ENCODE measurements at places on chromosomes 7 and 10.

GRCh38 chr10:25047591-25048301 lies 31.3 kb downstream of the THNSL1 start:
- DNase-seq = no peak

GRCh38 chr7:158067219-158067930 lies 520.2 kb downstream of the PTPRN2 start:
- no peak for DNase-seq

DNA sequence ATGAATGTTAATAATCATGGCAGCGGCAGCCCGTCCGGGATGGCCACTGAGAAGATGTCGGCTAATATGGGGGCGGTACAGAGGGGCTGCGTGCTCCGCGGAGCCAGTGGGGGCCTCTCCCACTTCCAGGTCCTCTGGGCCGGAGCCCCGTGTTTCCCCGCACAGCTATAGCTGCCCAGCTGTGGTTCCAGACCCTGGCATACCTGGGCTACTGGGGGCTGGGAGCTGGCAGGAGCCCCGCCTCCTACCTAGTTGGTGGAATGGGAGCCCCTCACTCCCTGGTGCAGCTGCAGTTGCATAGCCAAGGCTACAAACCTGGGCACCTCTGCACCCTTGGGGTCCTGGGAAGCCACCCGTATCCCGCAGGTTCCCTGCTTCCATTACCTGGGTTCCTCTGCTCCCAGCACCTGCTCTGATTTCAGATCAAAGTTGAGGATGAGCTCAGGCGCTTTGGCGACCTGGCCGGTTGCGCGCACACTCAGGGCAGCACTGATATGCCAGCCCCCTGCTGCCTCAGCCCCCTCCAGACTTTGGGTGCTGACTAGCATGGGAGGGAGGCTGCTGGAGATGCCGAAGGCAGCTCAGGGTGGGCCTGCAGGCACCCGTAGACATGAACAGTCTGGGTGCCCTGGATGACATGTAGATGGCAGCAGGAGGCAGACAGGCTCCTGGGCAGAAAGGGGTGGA lies 236.5 kb upstream of the SEMA3D start:
- DNase-seq = no peak

- DNase-seq = peak; percentile 58
Measured at GRCh38 chr7:30740417-30741181, 11.3 kb upstream of the INMT start.

DNA sequence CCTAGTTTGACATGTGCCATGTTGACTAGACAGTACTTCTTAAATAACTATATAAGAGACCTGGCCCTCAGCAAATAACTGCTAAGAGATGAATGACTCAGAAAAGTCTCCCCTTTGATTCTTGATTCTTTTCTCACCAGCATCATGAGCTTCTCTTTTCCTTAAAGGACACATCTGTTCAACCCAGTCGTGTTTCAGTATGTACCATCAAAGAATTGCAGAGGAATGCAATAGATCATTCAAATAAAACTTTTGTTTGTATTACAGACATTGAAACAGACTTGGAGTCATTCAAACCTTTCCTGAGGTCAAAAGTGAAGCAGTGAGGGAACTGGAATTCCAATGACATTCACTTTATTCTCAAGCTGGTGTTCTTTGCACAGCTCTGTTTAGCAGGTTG lies 598.3 kb upstream of the GHITM start:
- DNase-seq = no peak

DNA sequence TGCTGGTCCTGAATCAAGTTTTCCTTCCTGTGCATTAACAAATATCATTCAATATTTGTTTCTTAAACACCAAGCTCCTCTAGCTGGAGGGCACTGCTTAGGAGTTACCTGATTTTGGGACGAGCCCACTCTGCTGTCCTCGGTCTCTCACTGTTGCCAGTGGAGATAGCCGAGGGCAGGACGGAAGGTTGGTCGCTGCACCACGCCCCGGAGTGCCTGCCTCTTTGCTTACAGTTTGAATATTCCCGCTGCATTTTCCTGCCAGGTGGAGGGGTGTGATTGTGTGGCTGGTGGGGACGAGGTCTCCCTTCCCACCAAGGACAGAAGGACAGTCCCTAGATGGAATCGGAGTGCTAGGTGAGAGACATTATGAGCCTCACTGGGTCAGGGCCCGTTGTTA lies 201.5 kb downstream of the DNAJB6 start:
- no peak for DNase-seq

- DNase-seq = no peak
Measured at GRCh38 chr7:102169651-102170392, 116.8 kb upstream of the SH2B2 start.

DNA sequence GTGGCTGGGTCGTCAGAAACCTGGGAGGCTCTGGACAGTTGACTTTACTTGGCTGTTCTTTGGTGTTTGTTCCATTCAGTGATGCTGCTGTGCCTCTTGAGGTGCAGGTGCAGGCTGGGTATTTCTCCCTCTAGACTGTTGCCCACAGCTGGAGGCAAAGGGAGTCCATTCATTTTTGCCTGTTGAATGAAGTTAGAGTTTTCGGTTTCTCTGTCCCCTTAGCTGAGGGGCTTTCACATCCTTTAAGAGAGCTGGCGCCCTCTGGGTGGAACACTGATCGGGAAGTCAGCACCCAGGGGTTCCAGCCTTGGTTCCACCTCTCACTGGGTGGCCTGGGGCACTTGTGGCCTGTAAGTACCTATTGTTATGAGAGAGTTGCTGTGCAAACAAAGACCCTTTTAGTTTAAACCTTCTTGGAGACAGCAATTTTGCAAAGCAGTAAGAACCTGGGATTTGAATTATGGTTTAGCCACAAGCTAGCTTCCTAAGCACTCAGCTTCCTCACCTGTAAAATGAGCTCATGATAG lies 67.2 kb downstream of the GRK5 start:
- DNase-seq = no peak

GRCh38 chr7:54981913-54982312 lies 36.9 kb upstream of the EGFR start:
- no peak for DNase-seq

DNA sequence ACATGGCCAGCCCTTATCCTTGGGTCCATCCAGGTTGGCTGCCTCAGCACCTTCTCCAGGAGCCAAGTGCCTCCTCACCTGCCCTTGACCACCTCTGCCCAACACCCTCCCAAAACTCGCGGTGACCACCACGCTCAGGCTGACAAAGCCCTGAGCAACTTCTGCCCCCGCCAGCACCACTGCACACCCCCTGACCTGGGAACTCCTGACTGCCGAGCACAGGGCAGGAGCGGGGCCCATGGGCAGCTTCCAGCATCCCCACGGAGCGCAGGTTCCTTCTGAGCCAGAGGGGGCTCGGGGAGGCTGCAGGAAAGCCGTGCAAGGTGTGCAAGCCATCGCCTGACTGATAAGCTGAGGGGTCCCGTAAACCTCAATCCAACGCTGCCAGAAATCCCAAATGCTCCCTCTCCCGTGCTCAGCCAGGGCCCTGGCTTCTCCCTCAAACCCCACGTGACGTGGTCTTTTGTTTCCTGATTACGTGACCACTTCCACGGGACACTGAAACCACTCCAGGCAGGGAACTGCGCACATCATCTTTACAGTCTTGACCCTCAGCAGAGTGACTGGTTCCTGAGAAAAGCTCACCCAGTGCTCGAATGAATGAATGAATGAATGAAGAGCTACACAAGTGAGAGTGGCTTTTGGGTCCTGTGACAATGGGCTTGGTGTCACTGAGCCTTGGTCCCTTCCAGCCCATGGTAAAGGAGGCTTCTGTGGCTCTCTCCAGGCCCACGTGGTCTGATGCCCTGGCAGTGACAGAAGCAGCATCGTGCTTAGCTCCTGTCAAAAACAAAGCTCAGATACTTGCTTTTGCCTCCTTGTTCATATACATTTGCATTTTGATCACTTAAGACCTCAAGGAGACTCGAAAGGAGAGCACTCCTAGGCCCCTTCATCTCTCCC lies 249.8 kb upstream of the PPP2R2D start:
- no peak for DNase-seq

DNA sequence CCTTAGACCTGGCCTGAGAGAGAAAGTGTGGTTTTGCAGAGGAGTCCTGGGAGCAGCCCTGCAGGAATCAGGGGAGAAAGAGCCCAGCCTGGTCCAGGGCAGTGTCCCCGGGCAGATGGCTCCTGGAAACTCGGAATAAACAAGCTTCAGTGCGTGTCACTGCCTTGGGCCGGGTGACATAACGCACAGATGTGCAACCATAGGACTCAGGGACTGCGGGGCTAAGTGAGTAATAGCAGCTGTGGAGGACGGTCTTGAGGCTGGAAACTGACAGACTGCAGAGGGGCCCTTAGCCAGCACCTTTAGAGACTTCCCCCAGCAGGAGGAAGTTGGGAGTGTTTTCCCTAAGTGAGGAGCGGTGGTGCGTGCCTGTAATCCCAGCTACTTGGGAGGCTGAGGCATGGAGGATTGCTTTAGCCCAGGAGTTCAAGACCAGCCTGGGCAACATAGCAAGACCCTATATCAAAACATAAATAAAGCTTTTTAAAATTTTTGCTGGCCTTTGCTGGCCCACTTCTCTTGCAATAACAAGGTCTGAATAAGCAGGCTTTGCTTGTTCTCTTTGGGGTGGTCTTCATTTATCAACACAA lies 5.3 kb upstream of the CLIP2 start:
- DNase-seq = no peak

GRCh38 chr10:969473-970150 lies 18.6 kb upstream of the GTPBP4 start:
- DNase-seq = no peak
